ENCODE measurements at places on chromosomes 7 and 10.

DNA sequence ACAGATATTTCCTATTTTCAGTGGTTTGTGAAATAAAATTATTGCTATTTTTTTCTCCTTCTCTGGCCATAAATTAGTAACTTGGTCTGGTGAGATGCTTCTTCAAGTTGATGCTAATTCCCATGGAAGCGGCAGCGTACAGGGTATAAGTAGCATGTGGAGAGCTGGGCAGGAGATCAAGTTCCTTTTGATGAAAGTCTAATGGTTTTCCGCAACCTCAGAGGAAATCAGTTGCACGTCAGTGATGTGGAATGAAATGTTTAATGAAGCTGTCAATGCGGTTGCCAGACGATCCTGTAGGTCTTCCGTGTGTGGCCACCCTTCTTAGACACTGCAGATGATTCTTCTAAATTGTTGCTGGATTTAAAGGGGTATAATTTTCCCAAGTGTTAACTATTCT, 236.4 kb upstream of the GRM3 start:
- DNase-seq, result no peak

DNA sequence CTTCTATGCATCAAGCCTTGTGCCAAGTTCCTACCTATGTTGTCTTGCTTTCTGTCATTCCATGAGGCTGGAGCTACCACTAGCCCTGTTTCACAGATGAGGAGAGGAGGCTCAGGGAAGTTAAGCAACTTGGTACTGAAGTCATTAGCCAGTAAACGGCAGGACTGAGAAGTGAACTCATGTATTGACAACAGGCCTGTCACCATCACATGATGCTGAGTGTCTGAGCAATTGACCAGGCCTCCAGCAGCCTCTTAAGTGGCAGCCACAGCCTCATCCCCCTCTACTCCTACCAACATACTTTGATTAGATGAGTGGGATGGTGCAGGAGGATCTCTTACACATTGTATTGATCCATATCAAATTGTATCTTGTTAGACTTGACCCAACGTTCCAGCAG, 317.6 kb downstream of the GRID1 start:
- no peak for DNase-seq

- DNase-seq, result no peak
Observed at GRCh38 chr7:145902123-145902522, 214.5 kb upstream of the CNTNAP2 start.

DNA sequence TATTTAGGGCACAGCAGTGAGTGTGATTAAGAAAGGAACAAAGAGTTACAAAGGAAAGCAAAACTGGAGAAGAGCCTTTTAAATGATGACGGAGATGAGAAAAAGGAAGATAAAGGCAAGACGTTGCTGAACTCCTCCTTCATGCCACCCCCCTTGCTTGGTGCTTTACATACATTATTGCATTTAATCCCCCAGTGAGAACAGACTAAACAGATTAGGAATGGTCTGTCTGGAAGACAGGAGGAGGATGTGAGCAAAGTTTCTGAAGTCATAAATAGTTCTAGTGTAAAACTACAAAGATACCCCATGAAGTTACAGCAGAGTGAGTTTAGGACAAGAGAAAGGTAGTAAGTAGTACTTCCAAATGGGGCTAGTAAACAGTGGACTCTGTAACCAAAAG, 113.5 kb downstream of the PLCE1 start:
- DNase-seq, result no peak

DNA sequence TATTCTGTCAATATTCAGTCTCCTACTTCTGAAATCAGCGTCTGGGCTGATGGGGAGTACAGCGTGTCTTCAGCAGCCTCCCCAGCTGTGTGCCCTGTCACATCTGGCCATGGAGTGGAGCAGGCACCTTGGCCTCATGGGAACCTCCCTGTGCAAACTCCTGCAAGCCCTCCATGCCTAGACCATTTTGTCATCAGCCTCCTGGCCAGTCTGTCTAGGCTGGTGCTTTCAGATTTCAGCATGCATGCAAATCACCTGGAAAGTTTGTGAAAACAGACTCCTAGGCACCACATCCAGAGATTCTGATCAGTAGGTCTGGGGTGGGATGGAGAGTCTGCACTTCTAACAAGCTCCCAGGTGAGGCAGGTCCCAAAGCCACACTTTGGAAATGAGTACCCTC, 26.2 kb upstream of the CCSER2 start:
- no peak for DNase-seq

Data from K562 (cell line).